ENCODE measurements at places on chromosomes 16 and 17. TPM values are rescaled to one million over a fixed set of nuclear protein-coding genes. Genes with fewer than 3 reads are reported as not detected.

ASPA gene
- not detected for total RNA-seq

VWA3A gene
- total RNA-seq, result not detected

DCTN5 gene
- 89.5 TPM for total RNA-seq

APOBR gene
- 8.2 TPM for total RNA-seq

ADAMTS18 gene
- total RNA-seq, result not detected

CACNG3 gene
- total RNA-seq, result not detected

IRX6 gene
- total RNA-seq, result not detected

ANKRD40CL gene
- not detected for total RNA-seq

ABCC12 gene
- total RNA-seq, result not detected

HES7 gene
- total RNA-seq, result 2.9 TPM

PDE6G gene
- total RNA-seq, result 4.3 TPM

IL17C gene
- not detected for total RNA-seq

DYNLRB2 gene
- not detected for total RNA-seq

SP6 gene
- 0.08 TPM for total RNA-seq

ABCC11 gene
- total RNA-seq, result 0.17 TPM

APOH gene
- total RNA-seq, result not detected

CD300LB gene
- not detected for total RNA-seq

SLC5A11 gene
- total RNA-seq, result 0.17 TPM

COX6A2 gene
- not detected for total RNA-seq

ICAM2 gene
- total RNA-seq, result 74.0 TPM

CCDC102A gene
- total RNA-seq, result 18.5 TPM

GINS2 gene
- total RNA-seq, result 75.6 TPM

PSMC3IP gene
- total RNA-seq, result 37.0 TPM

CACNG1 gene
- total RNA-seq, result not detected

KIAA0513 gene
- total RNA-seq, result 7.1 TPM

KRT9 gene
- total RNA-seq, result not detected

FBXW10 gene
- total RNA-seq, result 0.19 TPM

TP53TG3 gene
- total RNA-seq, result not detected

CACNB1 gene
- total RNA-seq, result 17.4 TPM

HEATR9 gene
- 1.5 TPM for total RNA-seq

AOC3 gene
- total RNA-seq, result 1.0 TPM

SGF29 gene
- total RNA-seq, result 33.0 TPM

MLYCD gene
- total RNA-seq, result 3.6 TPM

ITGAL gene
- 222 TPM for total RNA-seq

ZG16 gene
- total RNA-seq, result not detected

AARS1 gene
- total RNA-seq, result 162 TPM

KRTAP2-3 gene
- total RNA-seq, result not detected

SDR42E1 gene
- total RNA-seq, result 11.2 TPM

NR1D1 gene
- 7.7 TPM for total RNA-seq

Data from activated CD8-positive, alpha-beta memory T cell treated with anti-CD3 and anti-CD28 coated beads for 36 hours (primary cell).